ENCODE measurements at places on chromosomes 4 and X. TPM values are rescaled to one million over a fixed set of nuclear protein-coding genes. Genes with fewer than 3 reads are reported as not detected.

Gene KCND1
- 0.96 TPM for total RNA-seq

Gene PWWP3B
- total RNA-seq = not detected

Gene WAS
- 0.27 TPM for total RNA-seq

Gene XAGE2
- not detected for total RNA-seq

Gene PABPC1L2A
- not detected for total RNA-seq

Data from A549 treated with Mapracorat at 1 μM for 4 hours (cell line).